ENCODE measurements at places on chromosomes 6 and 20.

- DNase-seq, result no peak
These were observed 137.2 kb downstream of the MMUT start for GRCh38 chr6:49325891-49326290.

GRCh38 chr6:149234051-149234962 lies 83.2 kb upstream of the TAB2 start:
- DNase-seq, result peak; percentile 41

GRCh38 chr6:22363166-22363713 lies 66.4 kb upstream of the PRL start:
- DNase-seq, result no peak

GRCh38 chr6:144248476-144249301 lies 36.4 kb upstream of the UTRN start:
- no peak for DNase-seq

- DNase-seq, result no peak
These were observed 10.7 kb upstream of the VEGFA start for GRCh38 chr6:43759136-43759906.

- DNase-seq, result no peak
These were observed 1295.6 kb upstream of the CITED2 start for GRCh38 chr6:140670021-140670420.

GRCh38 chr20:43710370-43711044 lies 16.3 kb downstream of the GTSF1L start:
- DNase-seq, result no peak

DNA sequence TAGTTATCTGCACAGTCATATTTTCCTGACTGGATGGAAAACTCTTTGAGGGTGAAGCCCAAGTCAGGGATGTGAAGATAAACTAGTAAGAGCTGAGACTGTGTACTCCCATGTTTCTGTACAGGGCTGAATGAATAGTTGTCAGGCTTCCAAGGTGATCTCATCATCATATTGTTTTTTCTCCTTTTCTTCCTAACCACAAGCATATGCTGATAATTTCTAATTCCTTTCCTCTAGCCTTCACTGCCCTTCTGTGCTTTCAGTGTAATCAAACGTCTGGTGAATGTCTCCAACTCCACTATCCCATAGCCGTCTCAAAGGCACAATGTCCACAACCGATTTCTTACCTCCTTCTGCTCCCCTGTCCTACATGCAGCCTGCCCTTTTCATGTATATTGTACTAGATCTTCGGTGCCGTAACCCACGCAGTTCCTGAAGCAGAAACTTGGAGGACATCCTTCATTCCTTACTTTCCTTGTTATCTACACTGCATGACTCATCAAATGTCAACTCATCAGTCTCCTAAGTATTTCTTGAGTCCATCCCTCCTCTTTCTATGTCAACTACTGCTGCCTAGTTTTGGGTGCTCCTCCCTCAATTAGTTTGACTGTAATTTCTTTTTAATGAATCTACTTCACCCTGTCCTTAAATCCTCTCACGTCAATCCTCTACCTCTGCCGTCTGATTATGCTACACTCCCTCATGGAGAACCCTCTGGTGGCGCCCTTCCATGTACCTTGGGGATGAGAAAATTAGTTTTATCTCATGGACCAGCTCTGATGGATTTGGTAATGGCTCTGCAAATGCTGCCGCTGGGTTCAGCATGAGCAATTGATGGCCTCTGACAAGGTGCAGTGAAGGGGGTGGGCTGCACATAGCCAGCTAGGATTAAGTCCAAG lies 21.9 kb downstream of the NCOA7 start:
- DNase-seq, result no peak

DNA sequence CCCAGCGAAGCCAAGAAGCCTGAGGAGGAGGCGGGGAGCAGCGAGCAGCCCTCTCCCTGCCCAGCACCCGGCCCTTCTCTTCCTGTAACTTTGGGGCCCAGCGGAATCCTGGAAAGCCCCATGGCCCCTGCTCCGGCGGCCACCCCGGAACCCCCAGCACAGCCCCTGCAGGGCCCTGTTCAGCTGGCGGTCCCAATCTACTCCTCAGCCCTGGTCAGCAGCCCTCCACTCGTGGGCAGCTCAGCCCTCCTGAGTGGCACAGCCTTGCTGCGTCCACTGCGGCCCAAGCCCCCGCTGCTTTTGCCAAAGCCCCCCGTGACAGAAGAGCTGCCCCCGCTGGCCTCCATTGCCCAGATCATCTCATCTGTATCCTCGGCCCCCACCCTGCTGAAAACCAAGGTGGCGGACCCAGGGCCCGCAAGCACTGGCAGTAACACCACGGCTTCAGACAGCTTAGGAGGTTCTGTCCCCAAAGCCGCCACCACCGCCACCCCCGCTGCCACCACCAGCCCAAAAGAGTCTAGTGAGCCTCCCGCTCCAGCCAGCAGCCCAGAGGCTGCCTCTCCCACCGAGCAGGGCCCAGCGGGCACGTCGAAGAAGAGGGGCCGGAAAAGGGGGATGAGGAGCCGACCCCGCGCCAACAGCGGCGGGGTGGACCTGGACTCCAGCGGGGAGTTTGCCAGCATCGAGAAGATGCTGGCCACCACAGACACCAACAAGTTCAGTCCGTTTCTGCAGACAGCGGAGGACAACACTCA lies 81.9 kb downstream of the SSR1 start:
- no peak for DNase-seq

- no peak for DNase-seq
These were observed 98.5 kb downstream of the PRDM1 start for GRCh38 chr6:106184629-106185028.

DNA sequence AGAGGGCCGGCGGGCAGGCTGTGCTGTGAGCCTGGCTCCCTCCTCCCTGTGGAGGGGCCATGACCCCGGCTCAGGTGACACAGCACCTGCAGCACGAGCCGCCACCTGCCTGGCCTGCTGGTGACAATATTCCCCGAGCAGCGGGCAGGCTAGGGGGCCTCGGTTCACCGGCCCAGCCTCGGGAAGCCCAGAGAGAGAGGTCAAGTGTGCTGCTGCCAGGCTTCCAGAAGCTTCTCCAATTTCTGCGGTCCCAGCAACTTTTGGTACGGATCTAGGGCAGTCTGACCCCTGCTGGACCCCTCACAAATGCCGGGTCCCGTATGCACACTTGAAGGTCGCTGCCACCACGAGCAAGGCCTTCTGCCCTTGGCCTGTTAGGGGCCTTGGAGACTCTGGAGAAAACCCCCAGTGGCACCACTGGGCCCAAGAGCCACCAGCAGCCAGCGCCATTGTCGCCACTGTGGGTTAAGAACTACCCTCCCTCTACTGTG lies 38.6 kb upstream of the NOL4L start:
- no peak for DNase-seq

GRCh38 chr6:30450909-30451841 lies 38.1 kb upstream of the HLA-E start:
- DNase-seq, result peak; percentile 65

GRCh38 chr20:61885759-61886715 lies 179.6 kb downstream of the TAF4 start:
- no peak for DNase-seq

- DNase-seq, result no peak
These were observed 130.7 kb downstream of the RNASET2 start for GRCh38 chr6:166825553-166826145.

GRCh38 chr6:129135451-129135850 lies 252.5 kb downstream of the LAMA2 start:
- no peak for DNase-seq

- no peak for DNase-seq
These were observed 63.3 kb upstream of the ZNF133 start for GRCh38 chr20:18224968-18225568.

GRCh38 chr6:3426091-3426926 lies 30.5 kb downstream of the SLC22A23 start:
- DNase-seq, result no peak

DNA sequence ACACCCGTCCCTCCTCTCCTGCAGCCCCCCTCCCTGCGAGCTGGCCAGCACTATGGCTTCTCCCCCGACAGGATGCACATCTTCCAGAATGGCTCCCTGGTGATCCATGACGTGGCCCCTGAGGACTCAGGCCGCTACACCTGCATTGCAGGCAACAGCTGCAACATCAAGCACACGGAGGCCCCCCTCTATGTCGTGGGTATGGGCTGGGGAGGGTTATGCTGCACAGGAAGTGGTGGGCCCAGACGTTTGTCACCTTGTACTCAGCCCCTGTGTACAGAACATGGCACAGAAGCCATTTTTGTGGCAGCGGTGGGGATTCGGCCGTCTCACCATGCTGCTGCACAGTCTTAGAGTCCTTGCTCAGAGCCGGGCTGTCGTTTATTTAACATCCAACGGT lies 29.0 kb upstream of the SRF start:
- DNase-seq, result peak; percentile 59

DNA sequence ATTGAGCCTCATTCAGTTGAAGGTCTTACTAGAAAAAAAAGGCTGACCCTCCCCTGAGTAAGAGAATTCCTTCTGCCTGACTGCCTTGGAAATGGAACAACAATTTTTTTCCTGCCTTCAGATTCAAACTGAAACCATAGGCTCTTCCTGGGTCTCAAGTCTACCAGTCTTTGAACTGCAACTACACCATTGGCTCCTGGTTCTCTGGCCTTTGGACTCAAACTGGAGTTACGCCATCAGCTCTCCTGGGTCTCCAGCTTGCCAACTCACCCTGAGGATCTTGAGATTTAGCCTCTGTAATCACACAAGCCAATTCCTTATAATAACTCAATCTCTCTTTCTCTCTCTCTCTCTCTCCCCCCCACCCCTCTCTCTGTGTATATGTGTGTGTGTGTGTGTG lies 36.0 kb upstream of the SNX9 start:
- DNase-seq, result no peak

DNA sequence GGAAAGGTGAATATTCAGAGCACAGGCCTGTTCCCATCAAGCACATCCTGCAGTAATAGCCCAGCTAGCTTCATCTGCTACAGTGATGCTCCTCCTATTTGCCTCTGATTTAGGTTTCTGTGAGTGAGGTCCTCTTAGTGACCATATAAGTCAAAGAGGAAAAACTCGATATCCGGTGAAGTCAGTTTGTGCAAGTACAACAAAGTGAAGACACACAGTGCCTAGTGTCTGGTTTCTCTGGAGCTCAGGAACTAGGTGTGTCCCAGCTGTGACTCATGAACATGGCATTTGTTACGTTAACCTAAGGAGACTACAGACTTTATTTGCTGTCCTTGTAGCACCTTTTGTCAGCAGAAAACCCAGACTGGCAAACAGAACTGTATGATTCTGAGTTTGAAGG lies 33.9 kb downstream of the EDN1 start:
- DNase-seq, result no peak

DNA sequence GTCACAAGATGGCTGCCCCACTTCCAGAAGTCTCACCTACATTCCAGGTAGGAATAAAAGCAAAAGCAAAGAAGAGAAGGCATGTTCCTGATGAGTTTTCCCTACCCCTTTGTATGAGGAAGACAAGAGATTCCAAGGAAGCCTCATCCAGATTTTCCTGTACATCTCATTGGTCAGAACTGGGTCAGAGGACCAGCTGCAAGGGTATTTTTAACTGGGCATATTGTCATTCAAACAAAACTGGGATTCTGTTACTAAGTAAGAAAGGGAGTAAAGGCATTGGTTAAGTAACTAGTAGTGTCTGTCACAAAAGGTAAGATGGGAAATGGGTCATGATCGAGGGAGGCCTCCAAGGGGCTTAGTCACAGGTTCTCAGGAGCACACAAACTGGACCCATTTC lies 28.2 kb upstream of the RIMS4 start:
- no peak for DNase-seq

GRCh38 chr6:7917729-7918128 lies 7.1 kb upstream of the TXNDC5 start:
- DNase-seq, result no peak

GRCh38 chr6:158003910-158004700 lies 22.4 kb downstream of the SYNJ2 start:
- no peak for DNase-seq

- DNase-seq, result no peak
These were observed 33.0 kb downstream of the PIM1 start for GRCh38 chr6:37202788-37203491.

DNA sequence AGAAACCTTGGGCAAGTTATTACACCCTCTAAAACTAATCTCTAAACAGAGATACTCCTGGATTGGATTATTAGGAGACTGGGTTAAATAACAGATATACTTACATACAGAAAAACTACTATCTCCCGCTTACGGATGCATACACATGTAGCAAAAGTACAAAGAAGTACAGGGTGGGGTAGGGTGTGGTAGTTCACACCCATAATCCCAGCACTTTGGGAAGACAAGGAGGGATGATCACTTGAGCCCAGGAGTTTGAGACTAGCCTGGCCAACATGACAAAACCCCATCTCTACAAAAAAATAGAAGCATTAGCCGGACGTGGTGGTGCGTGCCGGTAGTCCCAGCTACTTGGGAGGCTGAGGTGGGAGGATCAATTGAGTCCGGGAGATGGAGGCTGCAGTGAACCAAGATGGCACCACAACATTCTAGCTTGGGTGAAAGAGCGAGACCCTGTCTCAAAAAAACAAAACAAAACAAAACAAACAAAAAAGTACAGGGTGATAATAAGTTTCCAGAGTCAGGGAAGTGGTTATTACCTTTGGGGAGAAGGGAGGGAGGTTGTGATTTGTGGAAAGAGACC lies 8.1 kb downstream of the PIM1 start:
- no peak for DNase-seq

DNA sequence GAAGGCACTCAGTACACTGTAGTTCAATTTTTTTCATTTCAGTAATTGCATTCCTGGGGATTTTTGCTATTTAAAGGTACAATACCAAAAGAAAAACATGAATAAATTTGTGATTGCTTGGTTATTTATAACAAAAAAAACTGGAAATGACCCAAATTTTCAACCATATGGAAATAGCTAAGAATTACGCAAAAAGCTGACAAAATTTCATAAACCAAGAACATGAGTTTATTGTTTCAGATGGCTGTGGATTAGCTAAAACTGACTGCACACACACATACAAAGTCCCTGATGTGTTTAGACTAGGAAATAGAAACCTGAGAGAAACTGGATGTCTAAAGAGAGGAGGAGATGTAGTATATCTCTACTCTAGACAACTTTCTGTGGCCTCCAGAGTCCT lies 718.4 kb upstream of the CHD6 start:
- no peak for DNase-seq

DNA sequence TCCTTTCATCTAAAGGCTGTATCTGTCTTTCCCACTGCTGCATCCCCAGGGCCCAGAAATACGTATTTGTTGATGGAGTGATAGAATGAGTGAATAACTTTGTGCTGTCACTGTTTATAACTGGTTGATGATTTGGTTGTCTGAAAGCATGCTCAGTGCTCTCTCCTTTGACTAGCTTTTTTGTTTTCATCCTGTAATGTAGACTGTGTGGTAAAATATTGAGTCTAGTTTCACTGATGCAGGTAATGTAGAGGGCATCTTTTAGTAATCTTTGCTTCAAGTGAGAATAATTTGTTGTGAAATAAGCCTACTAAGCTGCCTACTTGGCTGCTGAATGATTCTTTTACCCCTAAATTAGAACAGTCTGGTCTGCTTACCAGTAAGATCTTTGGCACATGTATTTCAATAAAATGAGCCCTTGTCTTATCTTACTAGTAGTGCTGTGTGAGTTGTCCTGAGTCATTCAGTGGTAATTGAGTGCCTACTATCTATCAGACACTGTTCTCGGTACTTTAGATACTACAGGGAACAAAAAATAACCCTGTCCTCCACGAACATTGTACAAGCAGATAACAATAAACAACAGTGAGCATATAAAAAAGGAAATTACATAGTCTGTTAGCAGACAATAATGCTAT lies 39.9 kb downstream of the MAPK14 start:
- DNase-seq, result no peak

- no peak for DNase-seq
These were observed 104.0 kb downstream of the PLCB4 start for GRCh38 chr20:9172851-9173250.

All from naive thymus-derived CD4-positive, alpha-beta T cell (primary cell).